ENCODE measurements at places on chromosomes 4 and X. TPM values are rescaled to one million over a fixed set of nuclear protein-coding genes. Genes with fewer than 3 reads are reported as not detected.

Gene SULT1B1
- 1.8 TPM for total RNA-seq

Gene TRO
- total RNA-seq = 45.1 TPM

Gene COX7B2
- not detected for total RNA-seq

Gene IGFBP7
- 85.4 TPM for total RNA-seq

Gene GPR78
- total RNA-seq = 1.2 TPM

Gene VGLL1
- 1.1 TPM for total RNA-seq

All from skin of body (tissue), 3 donors.